ENCODE measurements at places on chromosomes 12 and 14. TPM values are rescaled to one million over a fixed set of nuclear protein-coding genes. Genes with fewer than 3 reads are reported as not detected.

GRCh38 chr14:68637106-68638021, 155.5 kb downstream of the ZFP36L1 start:
- DNase-seq, result peak; percentile 58

DNA sequence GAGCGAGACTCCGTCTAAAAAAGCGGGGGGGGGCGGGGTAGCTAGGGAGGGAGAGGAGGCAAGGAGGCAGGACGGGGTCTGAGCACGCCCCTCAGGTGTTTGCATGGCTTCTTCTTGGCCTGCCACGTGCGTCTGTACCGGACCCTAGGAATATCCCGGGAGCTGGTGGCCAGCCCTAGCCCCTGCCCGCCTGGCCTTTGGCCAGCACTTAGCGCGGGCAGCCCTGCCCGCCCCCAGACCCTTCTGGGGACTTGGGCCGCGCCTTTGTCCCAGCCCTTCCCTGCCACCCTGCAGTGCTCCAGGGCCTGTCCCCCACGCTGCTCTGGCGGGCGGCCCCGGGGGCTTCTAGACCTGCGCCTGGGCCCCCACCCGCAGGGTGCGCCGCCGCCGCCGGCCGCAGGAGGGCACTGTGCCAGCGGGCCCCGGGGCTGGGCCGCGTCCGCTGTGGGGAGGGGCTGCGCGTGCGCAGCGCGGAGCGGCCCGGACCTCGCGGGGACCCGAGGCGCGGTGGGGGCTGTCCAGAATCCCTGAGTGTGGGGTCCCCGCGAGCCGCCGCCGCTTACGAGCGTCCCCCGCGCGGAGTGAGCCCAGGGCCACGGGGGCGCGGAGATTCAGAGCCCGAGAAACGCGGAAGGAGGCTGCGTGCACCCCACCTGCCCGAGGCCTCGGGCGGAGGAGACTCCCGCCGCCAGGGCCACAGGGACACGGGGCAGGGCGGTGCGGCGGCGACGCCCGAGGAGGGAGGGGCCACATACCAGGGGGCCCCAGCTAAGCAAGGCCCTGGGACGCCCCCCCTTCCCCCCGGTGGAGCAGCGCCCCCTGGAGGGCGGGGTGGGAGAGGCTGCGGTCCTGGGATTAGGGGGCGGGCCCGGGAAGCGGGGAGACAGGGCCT, 21.0 kb downstream of the SLC25A29 start:
- DNase-seq, result peak; percentile 32

- no peak for DNase-seq
Observed at GRCh38 chr12:132801741-132802140, 26.9 kb downstream of the GOLGA3 start.

GRCh38 chr12:29204521-29204920, 55.4 kb downstream of the FAR2 start:
- no peak for DNase-seq

DNA sequence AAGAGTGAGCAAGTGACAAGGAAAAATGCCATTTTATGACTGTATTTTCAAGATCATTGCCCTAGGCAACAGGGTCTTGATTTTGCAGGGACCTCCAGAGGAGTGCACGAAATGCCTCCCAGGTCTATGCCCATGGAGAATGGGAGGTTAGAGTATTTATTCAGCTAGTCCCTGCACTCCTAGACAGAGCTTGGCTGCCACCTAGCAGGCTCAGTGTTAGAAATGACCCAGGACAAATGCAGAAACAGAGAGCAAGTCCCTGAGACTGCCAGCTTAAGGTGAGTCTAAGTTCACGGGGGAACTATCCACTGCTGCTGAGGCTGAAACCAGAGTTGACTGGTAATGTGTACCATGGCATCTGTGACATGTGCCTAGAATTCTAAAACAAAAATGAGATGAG, 506.4 kb downstream of the MED13L start:
- no peak for DNase-seq

GRCh38 chr14:61149896-61150295, 131.2 kb downstream of the TMEM30B start:
- no peak for DNase-seq

DNA sequence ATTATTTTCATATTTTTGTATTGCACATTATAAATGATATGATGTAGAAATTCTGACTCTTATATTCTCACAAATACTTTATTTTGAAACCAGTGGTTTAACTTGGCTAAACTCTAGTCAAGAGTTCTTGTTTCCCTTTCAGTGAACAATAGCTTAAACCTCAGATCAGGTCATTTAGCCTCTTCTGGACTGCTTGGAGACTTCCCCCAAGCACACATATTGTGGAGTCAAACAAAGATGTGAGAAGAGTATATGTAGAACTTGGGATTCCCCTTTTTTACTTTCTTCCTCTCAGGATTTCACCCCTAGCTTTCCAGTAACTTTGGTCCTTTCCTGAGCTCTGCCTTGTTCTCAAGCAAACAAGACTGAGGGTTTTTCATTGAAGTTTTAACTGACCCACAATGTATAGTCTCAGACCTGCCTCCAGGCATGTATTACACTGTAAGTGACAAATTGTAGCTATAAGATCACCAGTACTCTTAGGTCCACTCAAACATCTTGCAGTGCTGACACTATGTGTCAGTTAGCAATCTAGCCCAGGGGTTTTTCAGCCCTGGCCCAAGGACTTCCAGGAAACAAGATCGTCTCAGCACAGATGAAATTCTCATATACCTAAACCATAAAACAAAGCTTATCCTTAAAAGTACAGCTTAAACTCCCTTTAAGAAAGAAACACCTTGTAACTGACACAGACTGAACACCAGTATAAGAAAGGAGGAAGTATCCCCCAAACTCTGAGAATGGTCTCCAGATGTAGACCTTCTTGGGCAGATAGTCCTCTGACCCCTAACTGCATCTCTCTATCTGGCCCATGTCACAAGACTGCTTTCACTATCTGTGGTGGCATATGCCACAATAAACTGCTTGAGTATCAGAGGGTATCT, 98.6 kb downstream of the SLC6A15 start:
- DNase-seq, result no peak

DNA sequence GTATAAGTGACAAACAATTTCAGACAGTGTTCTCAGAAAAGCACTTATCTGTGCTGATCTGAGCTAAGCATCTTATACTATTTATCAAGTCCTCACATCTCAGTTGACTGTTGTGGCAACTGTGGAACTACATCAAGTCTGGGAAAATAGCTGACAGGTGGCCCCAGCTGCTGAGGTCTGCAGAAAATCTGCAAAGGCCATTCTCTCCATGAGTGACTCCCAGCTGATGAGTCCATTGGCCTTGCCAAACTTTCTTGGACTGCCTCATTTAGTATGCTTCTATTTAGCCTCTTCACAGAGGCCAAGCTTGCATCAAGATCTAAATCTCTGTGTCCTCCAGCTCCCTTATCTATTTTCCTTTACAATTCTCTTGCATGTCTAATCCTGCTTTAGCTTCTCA, 174.5 kb upstream of the RBM19 start:
- no peak for DNase-seq

DNA sequence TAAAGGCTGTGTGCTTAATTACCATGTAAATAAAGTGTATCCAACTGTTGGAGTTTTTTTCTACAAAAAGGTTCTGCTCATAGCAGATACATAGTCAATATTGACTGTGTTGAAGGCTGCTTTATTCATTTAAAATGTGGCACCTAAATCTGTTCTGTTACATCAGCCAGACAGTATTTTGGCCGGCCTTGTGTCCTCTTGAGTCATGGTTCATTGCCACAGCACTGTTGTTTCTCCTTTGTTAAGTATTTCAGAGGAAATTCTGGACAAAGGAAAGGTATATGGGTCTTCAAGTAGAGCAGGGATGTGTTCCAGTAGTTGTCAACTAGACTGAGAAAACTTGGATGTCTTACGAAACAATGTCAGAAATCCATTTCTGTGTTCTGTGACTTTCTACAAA, 95.5 kb downstream of the SLC38A6 start:
- peak; percentile 38 for DNase-seq

DNA sequence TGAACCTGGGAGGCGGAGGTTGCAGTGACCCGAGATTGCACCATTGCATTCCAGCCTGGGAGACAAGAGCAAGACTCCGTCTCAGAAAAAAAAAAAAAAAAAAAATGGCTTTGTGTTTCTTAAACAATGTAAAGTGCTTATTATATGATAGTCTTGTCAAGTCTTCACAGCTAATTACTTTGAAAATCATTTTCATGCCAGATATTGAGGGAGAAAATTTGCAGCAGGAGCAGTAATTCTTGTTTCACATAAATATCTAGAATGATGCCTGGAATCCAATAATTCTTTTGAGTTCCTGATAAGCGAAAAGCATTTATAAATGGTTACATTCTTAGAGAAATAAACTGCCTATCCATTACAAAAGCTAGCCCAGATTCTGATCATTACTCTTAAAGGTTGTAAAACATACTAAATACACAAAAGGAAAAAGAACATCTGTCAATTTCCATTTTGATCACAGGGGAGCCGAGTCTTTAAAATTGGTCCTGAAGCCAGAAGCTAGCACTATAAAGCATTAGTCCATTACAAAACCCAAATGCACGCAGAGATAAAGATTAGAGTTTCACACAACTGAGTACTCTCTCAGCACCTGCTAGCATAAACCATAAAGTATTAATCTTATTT, 50.3 kb downstream of the IFT81 start:
- DNase-seq, result no peak

- DNase-seq, result no peak
Observed at GRCh38 chr12:111201036-111201435, 167.9 kb downstream of the PHETA1 start.

- peak; percentile 99 for DNase-seq
Observed at GRCh38 chr12:26691234-26691970, 141.6 kb downstream of the ITPR2 start.

GRCh38 chr12:120851444-120851843, 52.7 kb downstream of the SPPL3 start:
- DNase-seq, result no peak

DNA sequence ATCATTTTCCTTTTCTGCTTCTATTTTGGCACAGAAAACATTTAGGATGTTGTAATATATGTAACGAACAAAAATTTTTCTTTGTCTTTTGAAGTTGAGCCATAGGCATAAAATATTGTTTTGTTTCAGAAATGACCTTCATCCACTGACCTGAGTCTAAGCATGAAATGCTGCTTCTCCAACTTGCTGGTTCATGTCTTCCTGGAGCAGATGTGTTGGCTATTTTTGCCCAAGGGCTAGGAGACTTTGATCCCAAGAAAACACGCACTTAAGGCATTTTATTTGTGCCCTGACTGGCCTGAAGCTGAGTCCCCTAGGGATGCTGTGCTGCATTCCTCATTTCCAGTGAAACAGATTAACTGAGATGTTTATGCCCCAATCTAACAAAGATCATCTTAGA, 27.2 kb upstream of the ALG10B start:
- DNase-seq, result no peak

DNA sequence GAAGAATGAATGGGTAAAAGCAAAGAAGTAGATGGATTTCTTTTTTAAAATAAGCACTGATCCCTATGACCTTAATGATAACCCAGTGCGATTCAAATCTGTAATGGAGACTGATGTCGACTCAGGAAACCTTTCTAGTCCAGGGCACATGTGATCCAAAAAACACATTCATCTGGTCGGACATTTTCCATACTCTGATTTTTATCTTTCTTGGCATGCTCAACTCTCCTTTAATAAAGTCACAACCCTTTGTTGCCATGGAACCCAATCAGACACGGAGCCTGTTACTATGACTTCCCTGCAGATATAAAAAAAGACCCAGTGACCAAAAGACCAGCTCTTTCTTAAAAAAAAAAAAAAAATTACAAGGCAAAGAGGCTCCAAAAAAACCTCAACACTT, 27.9 kb downstream of the TMCC3 start:
- no peak for DNase-seq

GRCh38 chr14:80754696-80755095, 186.8 kb downstream of the CEP128 start:
- DNase-seq, result no peak

GRCh38 chr12:96412431-96412830, 12.2 kb upstream of the CDK17 start:
- no peak for DNase-seq

- peak; percentile 47 for DNase-seq
Observed at GRCh38 chr12:13661005-13661887, 320.2 kb downstream of the GRIN2B start.

DNA sequence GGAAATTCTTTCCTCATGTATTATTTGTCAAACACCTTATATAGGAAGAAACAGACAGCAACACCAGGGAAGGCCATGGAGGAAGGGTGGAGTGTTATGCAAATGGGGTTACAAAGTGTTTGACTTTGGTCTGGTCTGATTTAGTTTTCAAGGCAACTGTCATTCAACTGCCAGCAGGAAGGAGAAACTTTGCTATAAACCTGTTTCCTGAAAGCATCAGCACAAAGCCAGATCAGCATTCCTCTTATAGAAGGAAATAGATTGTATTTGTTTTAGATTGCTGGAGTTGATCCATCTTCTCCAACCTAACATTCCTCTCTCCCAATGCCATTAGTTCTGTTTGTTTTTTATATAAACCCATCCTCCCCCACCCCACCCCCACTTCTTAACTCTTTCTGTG, 65.7 kb downstream of the STAB2 start:
- no peak for DNase-seq

GRCh38 chr12:106369624-106370346, 12.2 kb downstream of the POLR3B start:
- peak; percentile 88 for DNase-seq

DNA sequence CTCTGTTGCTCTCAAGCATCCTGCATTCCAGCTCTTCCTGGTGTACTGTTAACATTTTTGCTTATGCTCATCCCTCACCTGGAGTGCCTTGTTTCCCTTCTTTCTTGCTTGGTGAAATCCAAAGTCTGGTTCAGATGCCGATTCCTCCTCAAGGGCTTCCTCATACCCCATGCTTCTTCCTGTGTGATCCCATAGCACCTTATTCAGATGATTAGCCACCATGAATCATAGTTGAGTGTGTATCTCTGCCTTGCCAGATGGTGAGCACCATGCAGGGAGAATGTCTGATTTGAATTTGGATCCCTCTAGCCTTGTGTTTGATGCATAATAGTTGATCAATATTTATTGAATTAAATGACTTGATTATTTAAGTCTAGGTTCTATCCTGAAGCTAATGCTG, 39.4 kb upstream of the ANO4 start:
- DNase-seq, result peak; percentile 8

DNA sequence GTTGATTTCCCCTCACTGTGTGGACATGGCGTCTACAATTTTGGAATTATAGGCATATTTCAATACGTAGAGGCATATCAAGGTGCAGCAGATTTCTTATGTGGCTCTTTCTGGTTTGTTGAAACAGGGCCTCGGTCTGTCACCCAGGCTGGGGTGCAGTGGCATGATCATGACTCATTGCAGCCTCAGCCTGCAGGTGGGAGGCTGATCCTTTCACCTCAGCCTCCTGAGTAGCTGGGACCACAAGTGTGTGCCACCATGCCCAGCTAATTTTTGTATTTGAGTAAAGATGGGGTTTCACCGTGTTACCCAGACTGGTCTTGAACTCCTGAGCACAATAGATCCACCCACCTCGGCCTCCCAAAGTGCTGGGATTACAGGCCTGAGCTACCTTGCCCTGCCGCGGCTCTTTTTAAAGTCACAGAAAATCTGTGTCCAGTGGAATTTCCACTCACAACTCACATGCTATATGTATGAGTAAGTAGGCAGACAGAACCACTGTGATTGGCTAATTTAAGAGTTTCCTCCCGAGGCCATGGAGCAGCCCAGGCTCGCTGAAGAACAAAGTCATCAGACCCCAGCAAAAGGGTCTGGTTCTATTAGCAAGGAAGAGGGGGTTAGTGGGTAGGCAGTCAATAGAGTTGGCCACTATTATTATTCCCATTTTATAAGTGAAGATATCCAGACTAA, 9.1 kb downstream of the GNG2 start:
- no peak for DNase-seq

Gene XRCC3
- 7.5 TPM for total RNA-seq

Gene RNU7-1
- total RNA-seq, result not detected

Gene PZP
- not detected for total RNA-seq

Gene DAO
- not detected for total RNA-seq

Gene SERPINA10
- not detected for total RNA-seq
